ENCODE measurements at places on chromosomes 6 and 20.

GRCh38 chr20:3603108-3603507 lies 60.1 kb downstream of the GFRA4 start:
- no peak for DNase-seq

DNA sequence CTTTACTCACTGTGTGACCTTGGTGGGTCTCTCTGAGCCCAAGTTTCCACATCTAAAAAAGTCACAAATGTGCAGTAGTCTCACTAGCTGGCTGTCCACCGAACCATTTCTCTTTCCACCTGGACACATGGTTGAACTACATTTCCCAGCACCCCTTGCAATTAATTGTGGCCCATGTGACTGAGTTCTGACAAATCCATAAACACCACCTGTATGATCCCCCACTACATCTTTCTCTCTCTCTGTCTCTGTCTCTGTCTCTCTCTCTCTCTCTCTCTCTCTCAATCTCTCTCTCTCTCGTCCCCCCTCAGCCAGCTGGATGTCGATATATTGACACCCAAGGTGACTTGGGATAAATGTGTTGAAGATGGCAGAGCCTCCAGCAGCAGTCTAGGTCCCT lies 42.8 kb downstream of the SNHG17 start:
- DNase-seq, result no peak

DNA sequence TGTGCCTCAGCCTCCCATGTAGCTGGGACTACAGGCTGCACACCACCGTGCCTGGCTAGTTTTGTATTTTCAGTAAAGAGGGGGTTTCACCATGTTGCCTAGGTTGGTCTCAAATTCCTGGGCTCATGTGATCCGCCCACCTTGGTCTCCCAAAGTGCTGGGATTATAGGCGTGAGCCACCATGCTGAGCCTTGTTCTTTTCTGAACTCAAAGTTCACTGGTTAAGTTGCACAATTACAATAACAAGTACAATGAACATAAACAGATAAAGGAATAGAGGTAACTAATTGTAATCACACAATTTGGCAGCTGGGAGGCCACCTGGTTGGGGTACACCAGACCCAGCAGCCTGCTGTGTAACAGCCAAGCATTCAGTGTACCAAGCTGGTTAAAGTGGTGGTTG lies 6.7 kb downstream of the NUDT3 start:
- DNase-seq, result no peak

- no peak for DNase-seq
Observed at GRCh38 chr6:57190140-57190539, 18.0 kb downstream of the BAG2 start.

- no peak for DNase-seq
Observed at GRCh38 chr6:39266782-39267355, 37.6 kb upstream of the KCNK5 start.

- no peak for DNase-seq
Observed at GRCh38 chr6:136024711-136025110, 173.2 kb downstream of the PDE7B start.

DNA sequence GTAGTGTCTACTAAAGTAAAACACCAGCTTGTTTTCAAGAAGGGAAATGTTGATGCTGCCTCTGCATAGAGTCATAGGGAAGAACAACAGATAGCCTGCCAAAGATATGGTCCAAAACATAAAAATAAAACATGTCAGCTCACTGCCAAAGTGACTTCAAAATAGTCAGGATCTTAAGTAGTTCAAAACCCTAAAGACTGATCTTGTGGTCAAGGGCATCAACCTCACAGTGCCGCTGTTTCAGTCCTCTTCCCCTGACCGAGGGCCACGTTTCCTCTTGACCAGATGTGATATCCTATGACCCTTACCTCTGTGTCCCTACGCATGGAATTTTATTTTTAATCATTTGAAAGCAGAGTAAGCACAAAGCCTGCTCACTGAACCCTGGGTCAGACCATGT lies 104.2 kb upstream of the CNKSR3 start:
- no peak for DNase-seq

- DNase-seq, result no peak
Observed at GRCh38 chr6:166687879-166688205, 60.8 kb upstream of the RPS6KA2 start.

DNA sequence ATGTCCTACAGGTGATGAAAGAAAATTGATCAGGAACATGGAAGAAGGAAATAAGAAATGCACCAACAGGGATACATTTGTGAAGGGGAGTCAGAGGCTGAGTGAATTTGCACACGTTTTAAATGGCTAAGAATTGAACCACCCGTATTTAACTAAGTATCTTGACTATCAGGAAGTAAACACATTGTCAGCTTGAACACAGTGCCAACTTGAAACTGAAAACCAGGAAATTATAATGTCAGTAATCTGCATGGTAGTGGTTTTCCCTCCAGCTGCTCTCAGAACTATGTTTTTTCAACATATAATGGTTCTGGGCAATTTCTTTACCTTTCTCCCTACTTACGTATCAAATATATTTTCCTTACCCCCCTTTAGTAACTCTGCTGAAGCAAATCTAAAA lies 366.5 kb upstream of the POU3F2 start:
- no peak for DNase-seq

GRCh38 chr6:170462366-170463020 lies 90.6 kb downstream of the PSMB1 start:
- no peak for DNase-seq

- no peak for DNase-seq
Observed at GRCh38 chr6:158808941-158809678, 10.1 kb downstream of the EZR start.

DNA sequence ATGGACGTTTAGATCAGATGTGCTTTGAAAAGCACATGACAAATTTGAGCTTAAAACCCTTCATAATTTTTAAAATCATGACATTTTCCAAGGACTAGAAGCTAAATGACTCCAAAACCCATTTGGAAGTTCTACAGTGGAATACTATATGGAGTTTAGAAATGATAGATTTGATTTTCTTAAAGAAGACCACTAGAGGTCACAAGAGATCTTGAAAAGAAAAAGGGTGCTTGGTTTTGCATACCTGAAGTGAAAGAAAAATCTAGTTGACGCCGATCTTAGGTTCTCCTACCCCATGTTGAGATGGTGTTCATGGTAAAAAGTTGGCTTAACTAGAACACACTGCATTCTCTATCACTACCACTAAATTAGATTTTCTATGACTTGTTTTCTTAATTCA lies 31.5 kb downstream of the CFAP61 start:
- DNase-seq, result no peak

GRCh38 chr6:113104541-113104940 lies 752.6 kb upstream of the MARCKS start:
- DNase-seq, result no peak

- no peak for DNase-seq
Observed at GRCh38 chr6:169370054-169370453, 116.4 kb upstream of the THBS2 start.

GRCh38 chr6:37784585-37784967 lies 35.0 kb upstream of the ZFAND3 start:
- no peak for DNase-seq

All from stimulated activated effector memory CD8-positive, alpha-beta T cell treated with anti-CD3 and anti-CD28 coated beads, Interleukin-12 subunit alpha, Interleukin-12 subunit beta, amount 100 ng/mL, for 72 hours (primary cell).